ENCODE measurements at places on chromosomes 4 and X.

DNA sequence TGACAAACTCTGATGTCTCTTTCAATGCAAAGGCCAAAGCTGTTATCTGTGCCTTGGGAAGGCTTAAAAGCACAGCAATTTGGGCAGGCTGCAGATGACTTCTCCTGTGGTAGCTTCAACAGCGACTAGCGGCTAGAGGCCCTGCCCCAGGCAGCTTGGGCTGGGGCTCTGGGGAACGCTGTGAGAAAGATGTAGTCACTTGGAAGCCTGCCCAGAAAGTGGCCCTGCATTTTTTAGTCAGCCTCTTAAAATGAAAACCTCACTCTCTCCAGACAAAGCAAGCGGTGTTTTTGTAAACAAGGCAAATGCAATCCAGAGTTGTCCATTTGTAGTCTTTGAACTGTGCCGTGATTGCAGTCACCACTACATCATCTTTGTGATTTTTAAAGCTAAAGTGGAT, 27.5 kb downstream of the PCYT1B start:
- DNase-seq = no peak

GRCh38 chrX:56726605-56727004, 2.4 kb upstream of the NBDY start:
- DNase-seq = peak; percentile 62

GRCh38 chr4:118935819-118936218, 47.2 kb downstream of the SYNPO2 start:
- no peak for DNase-seq

DNA sequence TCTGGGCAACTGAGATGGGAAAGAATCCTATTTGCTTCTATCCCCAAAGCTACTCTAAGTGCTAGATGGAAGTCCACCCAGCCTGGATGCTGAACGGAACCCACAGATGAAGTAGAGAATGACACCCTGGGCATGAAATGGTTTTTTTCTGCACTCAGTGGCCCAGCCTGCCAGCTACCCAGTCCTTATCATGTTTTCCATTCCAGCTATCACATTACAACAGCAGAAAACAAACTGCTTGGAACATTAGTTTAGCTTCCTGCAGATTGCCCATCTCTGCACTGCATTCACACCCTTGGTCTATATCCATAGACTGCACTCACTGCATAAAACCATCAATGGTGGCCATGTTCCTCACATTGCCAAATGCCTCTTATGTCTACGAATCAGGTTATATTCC, 79.1 kb downstream of the NYX start:
- no peak for DNase-seq

- peak; percentile 52 for DNase-seq
Measured at GRCh38 chr4:140252742-140253555, 99.0 kb upstream of the MAML3 start.

- DNase-seq = no peak
Measured at GRCh38 chr4:84279678-84280077, 219.4 kb downstream of the NKX6-1 start.

DNA sequence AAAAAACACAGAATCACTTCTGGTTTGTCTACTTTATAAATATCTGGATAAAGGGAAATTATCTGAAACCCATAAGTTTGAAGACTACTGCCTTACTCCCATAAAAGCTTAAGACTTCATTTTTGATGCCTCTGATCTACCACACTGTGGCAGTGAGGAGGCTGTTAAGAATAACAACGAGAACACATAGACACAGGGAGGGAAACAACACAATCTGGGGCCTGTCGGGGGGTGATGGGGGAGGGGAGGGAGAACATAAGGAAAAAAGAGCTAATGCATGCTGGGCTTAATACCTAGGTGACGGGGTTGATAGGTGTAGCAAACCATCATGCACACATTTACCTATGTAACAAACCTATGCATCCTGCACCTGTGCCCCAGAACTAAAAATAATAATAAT, 573.7 kb downstream of the GBA3 start:
- DNase-seq = no peak

DNA sequence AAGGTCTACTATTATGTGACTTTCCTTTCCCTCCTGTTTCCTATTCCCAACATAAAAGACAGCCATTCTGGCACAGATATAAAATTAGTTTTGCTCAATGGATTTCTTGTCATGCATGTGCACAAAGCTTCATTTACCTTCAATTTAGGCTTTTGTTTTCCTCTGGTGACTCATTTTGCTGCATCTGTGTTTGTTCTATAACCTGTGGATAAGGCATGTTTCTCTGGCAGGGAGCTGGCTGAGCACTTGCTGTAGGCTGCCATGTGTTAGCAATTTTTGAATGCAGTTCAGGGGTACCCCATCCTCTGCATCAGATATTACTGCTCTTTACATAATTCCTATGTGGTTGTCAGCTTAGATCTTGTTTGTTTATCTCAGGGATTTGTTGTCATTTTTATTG, 202.8 kb upstream of the GRID2 start:
- DNase-seq = no peak

DNA sequence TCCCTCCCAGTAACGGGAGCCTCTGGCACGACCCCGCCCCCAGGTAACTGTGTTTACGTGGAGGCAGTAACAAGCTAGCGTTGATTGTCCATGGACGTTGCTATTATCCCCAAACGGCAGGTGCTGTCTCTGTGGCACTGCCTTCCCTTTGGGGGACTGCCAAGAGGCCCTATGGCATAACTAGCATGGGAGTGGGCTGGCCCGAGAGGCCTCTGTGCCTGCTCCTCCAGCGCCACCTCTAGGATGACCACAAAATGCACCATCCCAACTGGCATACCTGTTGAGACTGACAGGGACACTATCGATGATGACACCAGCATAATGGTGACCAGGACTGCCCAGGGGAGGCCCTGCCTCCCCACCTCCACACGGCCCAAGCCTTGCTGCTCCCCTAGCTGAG, 1.5 kb downstream of the SRPK3 start:
- no peak for DNase-seq

DNA sequence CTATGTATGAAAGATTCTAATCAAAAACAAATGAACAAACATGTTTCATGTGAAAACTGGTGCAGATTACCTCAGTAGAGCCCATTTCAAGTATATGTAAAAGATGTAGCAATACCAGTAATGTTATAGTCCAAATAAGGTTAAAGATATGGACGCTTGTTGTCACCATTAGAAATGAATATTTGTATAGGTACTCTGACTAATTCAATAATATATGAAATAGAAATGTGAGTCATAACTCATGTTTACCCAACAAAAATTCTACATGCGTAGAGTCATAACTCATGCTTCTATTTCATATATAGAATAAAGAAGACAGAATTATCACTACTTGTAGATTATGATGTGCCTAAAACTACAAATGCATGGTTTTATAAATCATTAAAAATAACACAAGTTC, 739.1 kb upstream of the DIAPH2 start:
- no peak for DNase-seq

GRCh38 chr4:74418063-74418670, 26.8 kb upstream of the AREG start:
- DNase-seq = no peak

DNA sequence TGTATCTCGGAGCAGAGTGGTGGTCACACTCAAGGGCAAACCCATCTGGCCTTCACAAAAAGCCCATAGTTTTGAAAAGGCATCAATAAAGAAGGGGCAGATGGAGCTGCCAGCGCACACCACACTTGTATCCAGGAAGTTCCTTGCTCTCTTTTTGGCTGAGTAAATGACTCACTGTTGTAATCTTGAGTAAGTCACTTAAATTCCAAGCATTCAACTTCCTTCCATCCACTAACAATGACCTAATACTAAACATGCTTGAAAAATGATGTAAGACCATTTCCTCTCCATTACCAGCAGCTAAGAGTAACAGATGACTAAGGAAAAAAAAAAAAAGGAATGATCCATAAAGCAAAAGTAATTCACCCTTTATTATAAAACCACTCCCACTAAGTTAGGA, 32.4 kb upstream of the MYOZ2 start:
- DNase-seq = no peak

DNA sequence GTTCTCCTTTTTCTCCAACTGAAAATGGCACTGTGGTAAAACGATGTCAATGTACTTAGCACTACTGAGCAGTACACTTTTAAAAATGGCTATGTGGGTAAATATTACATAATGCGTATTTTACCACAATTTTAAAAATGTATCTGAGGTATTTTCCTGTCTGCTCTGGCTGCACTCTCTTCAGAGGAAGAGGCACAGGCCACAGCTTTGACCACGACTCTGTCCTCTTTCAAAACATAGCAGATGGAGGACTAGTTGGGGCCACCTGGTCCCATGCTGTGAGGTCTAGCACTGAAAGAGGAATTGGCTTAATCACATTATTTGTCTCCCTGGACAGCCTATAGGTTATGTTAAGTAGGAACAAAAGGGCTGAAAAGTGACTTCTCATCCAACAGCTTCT, 5.2 kb downstream of the KCNE5 start:
- no peak for DNase-seq

GRCh38 chr4:121675715-121676114, 21.1 kb downstream of the ANXA5 start:
- no peak for DNase-seq

GRCh38 chrX:149910178-149910695, 19.1 kb upstream of the HSFX4 start:
- DNase-seq = no peak

DNA sequence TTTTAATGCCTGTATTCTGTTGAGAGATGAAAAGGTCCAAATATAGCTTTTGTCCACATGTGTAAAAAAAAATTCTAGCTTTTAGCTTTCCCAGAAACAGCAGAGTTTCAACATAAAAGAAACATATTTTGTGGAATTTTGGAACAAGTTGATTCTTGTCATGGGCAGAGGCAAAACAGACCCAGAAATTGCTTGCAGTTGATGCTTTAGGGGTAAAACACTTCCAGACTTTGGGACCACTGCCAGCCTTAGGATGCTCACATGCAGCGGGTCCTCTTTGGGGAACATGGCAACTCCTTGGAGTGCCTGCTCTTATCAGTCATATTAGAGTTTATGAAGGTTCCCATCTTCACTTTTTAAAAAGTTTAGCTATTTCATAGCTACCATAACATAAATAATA, 30.4 kb downstream of the DCLK2 start:
- no peak for DNase-seq

DNA sequence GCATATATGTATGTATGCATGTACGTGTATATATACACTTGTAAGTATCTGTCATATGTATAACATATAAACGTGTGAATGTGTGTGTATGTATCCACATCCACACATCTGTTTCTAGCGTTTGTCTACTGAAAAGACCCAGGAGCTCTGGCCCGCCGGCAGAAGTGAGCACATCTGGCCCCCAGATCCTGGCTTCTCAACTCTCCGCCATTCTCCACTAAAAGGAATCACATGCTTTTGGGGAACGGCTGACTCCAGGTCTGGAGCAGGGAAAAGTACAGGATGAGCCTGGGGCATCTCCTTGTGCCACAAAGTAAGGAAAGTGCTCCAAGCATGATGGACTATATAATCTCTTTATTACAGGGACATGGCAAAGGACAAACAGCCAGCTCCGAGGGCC, 143.7 kb downstream of the AFAP1 start:
- DNase-seq = no peak

- no peak for DNase-seq
Measured at GRCh38 chr4:16056681-16057385, 27.0 kb downstream of the PROM1 start.

DNA sequence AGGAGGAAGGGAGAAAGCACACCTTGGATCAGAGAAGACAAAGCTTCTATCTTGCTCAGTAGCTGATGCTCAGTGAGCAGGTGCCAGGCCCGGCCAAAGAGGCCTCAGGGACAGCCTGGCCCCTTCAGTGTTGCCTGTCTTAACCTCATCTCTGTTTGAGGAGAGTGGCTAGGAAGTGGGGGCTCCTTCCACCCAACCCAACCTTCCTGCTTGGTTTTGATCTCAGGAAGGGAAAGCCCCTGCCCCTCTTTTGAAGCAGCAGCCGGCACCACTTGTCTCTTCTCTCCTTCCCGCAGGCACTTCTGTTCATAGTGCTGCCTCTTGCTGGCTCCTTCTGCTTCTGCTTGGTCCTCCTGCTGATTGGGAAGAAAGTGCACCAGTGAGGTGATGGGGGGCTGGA, 2.4 kb upstream of the AFF2 start:
- no peak for DNase-seq

DNA sequence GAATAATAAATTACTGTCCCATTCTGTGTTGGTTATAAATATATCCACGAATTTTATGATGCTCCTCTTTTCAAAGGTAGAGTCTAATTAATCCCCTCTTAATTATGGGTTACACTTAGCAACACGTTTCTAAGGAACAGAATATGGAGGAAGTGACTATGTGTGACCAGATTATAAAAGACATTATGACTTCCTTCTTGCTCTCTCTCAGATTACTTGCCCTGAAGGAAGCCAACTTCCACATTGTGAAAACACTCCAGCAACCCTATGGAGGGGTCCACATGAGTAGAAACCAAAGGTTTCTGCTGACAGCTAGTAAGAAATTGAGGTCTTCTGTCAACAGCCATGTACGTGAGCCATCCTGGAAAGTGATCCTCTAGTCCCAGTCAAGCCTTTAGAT, 59.3 kb downstream of the WDFY3 start:
- no peak for DNase-seq

DNA sequence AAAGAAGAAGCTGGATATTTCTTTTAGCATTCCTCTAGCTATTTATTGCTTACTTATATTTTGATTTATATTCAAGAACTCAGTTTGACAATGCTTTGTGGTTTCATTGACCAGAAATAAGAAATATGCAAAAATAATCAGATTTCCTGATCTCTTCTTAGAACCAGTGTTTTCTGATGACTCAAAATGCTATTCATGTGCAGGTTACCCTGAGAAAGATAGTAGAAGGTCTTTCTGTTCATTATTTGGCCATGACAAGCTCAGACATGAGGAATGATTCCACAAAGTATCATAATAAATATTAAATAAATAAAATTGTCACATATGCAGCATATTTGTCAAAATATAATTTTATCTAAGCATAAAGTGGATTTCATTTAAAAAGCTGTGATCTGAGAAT, 24.1 kb downstream of the ADH7 start:
- no peak for DNase-seq

DNA sequence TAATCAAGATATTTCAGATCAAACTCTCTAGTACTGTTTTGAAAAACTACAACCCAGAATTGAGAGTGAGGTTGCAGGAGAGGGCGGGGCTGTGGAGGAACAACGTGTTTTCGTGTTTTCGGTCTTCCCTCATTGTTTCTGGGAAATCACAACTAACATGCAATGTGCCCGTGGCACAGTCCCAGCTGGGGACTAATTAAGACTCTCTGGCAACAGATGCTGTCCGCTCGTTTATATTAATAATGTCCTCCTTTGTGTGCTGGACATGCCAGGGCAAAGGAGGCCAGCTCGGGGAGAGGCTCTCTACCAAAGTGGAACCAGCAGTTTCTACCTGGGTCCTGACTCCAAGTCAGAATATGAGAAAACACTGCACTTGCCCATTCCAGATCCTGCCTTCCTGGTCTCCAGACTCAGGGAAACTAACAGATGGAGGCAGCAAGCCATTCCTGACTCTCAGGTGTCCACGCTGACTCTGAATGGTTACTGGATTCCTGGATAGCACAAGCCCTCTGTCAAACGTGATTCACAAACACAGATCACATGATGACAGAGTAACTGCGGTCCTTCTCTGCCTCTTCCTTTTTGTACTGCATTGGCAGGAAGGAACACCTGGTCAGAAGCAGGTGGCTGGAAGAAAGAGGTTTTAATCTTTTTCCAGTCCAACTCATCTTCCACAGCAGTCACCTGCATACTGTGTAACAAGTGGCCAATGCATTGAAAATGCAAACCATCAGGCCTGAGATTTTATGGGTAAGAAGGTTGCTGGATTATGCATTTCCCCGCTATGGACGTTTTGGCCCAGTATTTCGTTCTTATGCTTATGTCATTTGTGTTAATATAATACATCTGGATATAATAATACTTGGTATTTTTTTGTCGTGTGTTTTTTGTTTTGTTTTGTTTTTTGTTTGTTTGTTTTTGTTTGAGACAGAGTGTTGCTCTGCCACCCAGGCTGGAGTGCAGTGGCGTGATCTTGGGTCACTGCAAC, 65.0 kb downstream of the COQ2 start:
- DNase-seq = peak; percentile 94
